ENCODE measurements at places on chromosomes 3 and 15.
A peak's percentile ranks its signal among the peaks of the same experiment; 100 is the strongest.

DNA sequence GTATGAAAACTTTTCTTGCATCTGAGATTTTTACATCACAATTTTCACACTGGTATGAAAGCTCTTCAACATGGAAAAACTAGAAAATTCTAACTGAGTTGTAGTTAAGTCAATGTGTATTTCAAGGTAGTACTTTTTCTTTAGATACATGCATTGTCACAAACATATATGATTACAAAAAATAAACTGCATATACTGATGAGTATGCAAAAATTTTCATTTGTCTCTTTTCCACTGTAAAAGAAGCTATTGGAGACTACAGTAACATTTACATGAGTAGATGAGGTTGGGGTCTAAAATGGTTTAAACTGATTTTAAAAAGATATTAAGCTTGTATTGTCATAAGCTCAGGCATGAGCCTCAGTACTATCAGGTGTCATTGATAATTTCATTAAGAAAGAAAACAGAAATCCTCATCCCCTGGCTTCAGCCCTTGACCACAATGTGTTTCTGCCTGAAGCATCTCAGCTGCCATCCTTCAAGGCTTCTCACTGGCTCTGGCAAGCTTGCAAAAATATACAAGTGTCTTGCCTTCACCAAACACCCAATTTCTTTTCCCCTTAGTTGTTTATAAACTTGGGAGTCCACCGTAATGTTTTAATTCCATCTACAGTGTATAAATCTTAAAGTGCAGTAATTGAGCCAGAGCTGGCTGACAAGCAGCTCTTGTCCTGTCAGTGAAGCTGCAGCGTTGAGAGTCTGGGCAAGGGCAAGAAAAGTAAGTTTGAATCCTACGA is 71.9 kb downstream of the ALDH1A2 start:
- DNase-seq: no peak

- no peak for DNase-seq
These were observed 315.5 kb downstream of the NSUN3 start for GRCh38 chr3:94378322-94378721.

- no peak for DNase-seq
These were observed 465.8 kb downstream of the FOXP1 start for GRCh38 chr3:71117572-71118247.

DNA sequence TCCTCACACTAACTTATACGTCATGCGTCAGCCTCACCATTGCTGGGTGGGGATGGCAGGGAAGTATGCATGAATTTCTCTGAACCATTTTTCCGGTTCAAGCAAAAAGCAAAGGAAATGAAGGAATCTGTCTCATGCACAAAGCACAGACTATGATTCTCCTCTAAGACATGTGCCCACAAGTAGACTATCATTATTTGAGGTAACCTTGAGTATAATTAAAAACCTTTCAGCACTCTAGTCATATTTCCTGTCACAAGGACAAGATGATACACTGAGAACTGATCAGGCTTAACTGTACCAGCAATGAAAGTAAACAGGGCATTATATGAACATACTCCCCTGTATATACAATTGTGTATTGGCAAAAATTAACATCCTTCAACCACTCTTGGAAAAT is 56.7 kb upstream of the TSC22D2 start:
- no peak for DNase-seq

DNA sequence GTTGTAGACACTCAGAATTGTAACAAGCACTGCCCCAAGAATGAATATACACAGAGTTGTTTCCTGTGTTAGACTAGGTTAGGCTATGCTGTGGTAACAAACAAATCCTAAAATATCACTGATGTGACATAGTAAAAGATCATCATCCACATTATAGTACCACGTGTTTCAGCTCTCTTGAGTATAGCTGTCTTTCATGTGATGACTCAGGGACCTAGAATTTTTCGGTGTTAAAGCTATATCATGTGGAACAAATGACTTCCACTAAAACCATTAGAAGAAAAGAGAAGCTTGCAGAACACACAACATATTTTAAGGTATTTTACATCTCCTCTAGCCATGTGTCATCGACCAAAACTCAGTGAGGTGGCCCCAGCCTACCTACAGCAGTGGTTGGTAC is 307.9 kb upstream of the RBMS3 start:
- no peak for DNase-seq

GRCh38 chr3:112770032-112770626 is 76.5 kb downstream of the CD200R1L start:
- DNase-seq: peak; percentile 81

GRCh38 chr3:32584660-32585059 is 14.0 kb upstream of the DYNC1LI1 start:
- no peak for DNase-seq

GRCh38 chr3:46406788-46407611 is at the start of the genes CCR5AS and CCRL2:
Gene CCR5AS, minus strand, starts transcription at chr3:46407066.
Gene CCRL2, plus strand, starts transcription at chr3:46407259. Its CDS starts 821 bp downstream, at chr3:46408080.
- peak; percentile 55 for DNase-seq

DNA sequence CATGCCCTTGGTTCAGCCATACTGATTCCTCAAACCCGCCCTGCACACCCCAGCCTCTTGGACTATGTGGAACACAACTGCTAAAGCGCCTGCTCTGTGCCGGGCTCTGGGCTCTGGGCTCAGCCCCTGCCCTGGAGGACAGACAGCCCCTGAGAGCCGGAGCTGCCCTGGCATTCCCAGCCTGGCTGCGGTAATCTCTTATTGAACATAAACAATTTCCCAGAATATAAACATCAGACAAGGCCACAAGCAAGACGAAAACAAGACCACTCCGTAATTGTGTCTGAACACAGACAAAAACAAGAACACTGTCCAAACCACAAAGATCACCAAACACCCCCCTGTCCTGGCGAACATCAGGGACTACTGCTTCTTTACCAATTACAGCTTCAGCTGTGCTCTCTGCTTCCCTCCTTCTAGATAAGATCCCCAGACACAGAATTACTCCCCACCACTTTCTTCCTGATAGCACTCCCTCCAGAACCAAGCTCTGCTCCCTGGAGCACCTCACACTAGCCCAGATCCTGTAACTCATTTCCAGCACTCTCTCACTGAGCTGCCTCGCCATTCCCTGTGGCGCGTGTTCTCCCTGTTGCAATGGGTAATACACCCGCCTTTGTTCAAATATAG is 57.1 kb upstream of the TLE3 start:
- no peak for DNase-seq

DNA sequence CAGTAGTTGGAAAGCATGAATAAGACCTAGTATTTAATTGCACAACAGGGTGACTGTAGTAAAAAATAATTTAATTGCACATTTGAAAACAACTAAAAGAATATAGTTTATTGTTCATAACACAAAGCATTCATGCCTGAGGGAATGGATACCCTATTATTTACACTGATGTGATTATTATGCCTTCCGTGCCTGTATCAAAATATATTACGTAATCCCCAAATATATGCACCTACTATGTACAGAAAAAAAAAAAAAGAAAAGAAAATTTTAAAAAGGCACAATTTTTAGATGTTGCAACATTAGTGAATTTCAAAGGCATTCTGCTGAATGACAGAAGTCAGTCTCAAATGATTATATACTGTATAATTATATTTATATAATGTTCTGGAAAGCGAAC is 647.2 kb upstream of the BCHE start:
- no peak for DNase-seq

- no peak for DNase-seq
These were observed 1.9 kb upstream of the BCL2L10 start for GRCh38 chr15:52114261-52115055.

DNA sequence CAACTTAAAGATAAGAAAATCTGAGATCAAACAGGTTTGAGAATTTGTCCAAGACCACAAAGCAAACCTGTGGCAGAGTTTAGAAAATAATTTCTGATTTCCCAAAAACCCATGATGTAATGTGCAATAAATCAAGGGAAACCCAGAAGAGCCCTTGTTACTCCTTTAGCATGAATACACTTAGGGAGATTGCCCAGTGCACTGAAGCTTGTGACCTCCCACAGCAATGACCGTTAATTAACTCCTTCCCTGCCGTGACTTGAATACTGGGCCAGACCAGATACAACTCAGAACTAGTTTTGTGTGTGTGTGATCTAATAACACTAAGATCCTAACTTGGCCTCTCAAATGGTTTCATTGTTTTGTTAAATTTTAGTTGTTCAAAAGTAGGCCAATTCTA is 2.5 kb downstream of the PRKAR2A start:
- no peak for DNase-seq

DNA sequence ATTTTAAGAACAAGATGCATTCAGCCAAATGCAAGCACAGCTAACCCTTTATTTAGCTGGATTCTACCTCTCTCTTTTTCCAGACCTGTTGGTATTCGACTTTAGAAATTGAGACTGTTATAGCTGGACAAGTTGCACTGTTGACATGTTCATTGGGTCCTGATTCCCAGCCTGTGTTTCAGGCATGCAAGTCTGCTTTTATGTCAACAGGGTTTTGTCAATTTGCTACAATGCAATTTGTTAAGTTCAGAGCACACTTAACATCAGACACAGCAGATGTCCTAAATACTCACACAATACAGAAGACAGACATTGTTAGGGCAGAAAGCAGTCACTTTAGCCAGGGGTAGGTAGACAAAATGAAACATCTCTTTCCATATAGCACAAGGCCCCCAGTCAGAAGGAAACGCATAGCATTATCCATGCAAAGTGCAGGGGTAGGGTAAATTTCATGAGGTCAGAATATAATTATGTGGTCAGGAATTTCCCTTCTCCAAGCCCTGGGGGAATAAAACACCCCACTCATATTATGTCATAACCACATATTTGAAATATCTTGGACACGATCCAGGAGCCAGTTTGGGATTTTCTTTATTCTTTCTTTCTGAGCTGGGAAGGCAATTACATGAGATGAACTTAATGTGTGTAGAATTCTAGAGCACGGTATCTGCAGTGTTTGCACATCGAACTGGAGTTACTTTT is 504.1 kb downstream of the NTRK3 start:
- no peak for DNase-seq

DNA sequence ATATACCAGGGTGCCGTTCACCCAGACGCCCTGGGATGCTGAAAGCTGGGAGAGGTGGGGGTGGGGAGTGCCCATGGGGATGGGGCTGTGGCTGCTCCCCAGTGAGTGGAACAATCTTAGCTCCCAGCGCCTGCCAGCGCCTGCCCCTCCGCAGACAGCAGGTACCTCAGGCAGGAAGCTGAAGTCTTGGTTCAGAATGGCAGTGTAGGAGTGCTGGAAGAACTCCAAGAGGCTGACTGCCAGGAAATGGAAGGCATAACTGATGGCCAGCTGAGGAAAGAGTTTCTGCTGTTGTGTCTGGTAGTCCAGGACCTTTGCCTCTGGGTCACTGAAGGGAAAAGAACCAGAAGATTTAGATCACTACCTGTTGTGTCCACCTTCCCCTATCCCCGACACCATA is 8.4 kb downstream of the ACOX2 start:
- no peak for DNase-seq

- DNase-seq: no peak
These were observed 17.9 kb downstream of the NR2F2 start for GRCh38 chr15:96348112-96349027.

DNA sequence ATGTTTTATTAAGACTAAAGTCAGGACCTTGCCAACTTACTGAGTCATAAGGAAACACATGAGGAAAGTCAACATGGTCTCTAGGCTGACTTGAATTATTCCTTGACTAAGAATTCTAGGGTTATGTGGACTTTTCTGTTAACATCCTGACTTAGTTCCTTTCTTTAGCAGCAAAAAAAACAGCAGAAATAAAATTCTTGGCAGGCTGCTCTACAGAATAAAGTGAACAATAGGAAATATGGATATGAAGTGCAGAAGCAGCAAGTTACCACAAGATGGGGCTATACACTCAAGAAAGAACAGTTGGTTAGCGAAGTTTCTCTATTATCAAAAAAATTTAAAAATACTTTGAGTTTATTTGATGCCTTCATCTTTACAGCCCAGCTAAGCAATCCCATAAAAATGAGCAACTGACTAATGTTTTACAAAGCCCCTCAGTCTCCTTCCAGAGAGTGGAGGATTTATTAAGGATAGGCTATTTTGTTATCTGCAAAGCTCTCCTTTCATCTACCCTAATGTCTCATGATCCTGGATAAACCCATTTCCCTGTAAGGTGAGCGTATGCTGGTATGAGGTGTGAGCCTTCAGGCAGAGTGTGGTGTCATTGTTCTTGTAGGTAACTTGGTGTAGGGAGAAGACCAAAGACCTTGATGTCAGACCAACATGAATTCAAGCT is 23.1 kb upstream of the MCCC1 start:
- DNase-seq: no peak

GRCh38 chr3:133127381-133127780 is 89.2 kb downstream of the TMEM108 start:
- no peak for DNase-seq

DNA sequence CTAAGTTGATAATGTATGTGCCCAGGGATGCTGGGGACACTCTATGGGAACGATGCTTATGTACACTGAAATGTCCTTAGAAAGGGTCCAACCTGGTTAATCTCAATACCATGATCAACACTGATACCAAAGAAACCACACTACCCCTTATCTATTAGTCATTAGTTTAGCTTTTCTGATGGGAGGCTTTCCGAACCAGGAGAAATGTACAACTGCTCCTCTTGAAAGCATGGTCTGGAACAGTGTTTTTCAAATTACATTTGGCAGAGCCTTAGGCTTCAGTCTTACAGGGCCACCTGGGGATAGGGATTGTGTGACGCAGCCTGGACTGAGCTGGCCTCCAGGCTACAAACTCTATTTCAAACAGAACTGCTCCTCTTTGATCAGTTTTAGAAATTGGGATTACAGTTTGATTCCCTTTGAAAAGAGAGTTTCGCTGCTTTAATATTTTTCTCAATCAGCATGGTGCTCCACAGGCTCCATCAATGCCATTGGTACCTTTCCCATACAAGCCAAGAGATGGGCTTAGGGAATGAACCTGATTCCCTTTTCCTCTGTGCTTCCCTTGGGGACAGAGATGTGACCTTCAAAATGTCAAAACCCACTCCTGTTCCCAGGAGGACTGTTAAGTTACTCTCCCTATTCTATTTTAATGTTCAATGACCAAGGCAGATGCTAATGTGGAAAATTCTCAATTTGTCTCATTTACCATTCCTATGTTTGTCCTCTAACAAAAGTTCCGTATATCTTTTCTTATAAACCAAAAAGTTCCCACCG is 296.0 kb upstream of the ADAMTS9 start:
- DNase-seq: no peak

GRCh38 chr15:75578173-75578947 is 755 bp downstream of the PTPN9 start:
- peak; percentile 42 for DNase-seq

DNA sequence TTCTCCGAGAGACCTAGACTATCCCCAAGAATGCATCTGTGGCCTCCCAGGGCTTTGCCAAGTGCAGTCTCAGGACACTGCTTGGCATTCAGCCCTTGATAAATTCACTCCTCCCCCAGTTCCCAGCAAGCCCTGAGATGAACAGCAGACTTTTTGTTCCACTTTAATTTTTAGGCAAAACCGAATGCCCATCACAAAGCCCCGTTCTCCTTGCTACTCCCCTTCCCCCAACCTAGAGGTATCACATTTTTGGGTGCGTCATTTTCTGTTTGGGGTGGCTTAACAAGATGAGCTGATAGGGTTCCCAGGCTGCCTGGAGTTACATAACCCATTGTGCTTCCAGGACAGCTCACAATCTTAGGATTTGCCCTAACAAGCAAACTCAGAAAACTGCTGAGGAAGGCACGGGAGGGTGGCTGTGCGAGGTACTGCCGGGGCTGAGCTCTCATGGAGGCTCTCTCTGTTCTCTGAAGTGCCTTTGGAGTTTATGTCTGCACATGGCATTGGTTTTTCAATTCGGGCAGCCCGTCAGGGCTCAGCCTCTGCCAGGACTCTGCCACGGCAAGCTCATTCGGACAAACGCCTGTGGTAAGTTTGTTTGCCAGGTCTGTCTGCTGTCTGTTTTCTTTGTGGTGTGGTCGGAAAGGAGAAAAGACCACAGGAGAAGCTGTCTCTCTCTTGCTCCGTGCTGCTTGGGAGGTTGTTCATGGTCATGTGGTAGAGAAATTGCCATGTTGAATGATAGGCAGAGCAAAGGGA is at the start of gene TRAK1:
Gene TRAK1, plus strand, starts transcription at position 385 of the 759 bp plus-strand sequence. Its CDS starts 113 bp downstream, at position 498.
- no peak for DNase-seq
